COR-L47 (cell line): ENCODE measurements at places on chromosomes 2 and 18.

GRCh38 chr2:38386821-38387220 lies 9.7 kb upstream of the ATL2 start:
- DNase-seq: no peak

GRCh38 chr2:113963965-113964364 lies 74.1 kb downstream of the ACTR3 start:
- no peak for DNase-seq

DNA sequence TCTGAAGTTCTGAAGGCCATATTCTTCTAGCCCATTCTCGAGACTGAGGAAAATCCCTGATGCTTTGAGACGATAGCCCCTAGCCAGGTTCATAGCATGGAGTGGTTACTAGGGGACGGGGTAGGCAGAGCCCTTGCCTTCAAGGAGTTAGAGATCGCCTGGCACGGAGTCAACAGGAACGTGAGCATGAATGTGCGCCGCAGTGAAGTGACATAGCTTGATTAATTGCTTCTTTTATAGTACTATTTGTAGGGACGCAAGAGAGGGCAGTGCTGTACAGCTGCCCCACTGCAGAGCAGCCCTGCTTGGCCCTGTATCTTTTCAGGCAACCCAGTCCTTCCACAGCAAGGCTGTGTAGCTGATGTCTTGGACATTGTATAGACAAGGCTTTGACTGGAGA lies 26.2 kb downstream of the HRH4 start:
- no peak for DNase-seq

GRCh38 chr2:166158546-166158945 lies 30.7 kb upstream of the SCN1A start:
- no peak for DNase-seq

- no peak for DNase-seq
These were observed 9.4 kb upstream of the GALNT14 start for GRCh38 chr2:31147645-31148044.

DNA sequence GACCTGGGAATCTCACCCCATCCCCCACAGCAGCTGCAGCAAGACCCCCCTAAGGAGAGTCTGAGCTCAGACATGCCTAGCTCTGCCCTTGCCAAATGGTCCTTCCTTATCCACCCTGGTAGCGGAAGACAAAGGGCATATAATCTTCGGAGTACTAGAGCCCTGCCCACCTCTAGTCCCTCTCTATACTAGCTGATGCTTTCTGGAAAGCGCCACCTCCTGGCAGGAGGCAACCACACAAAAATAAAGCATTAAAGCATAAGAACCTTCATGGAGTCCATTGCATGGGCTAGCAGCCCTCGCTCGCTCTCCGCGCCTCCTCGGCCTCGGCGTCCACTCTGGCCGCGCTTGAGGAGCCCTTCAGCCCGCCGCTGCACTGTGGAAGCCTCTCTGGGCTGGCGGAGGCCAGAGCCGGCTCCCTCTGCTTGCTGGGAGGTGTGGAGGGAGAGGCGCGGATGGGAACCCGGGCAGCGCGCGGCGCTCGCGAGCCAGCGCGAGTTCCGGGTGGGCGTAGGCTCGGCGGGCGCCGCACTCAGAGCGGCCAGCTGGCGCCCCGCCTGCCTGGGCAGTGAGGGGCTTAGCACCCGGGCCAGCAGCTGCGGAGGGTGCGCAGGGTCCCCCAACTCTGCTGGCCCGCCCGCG lies 941.2 kb downstream of the SUCLG1 start:
- no peak for DNase-seq

DNA sequence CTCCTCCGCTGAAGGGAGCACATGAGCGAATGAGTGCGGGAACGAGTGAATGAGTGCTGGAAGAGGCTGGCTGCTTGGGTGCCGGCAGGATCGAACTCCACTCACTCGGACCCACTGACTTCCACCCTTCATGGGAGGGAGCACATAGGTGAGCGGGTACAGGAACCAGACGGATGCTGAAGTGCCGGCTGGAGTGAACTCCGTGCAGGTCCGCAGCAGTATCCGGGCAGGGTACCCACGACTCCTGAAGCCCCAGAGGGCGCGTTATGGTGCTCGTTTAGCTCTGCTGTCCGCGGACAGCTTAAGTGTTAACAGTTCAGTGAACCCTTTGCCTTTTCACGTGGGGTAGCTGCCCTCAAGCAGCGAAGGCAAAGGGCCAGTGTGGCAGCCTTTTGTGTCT lies 23.2 kb downstream of the RPRM start:
- DNase-seq: no peak

DNA sequence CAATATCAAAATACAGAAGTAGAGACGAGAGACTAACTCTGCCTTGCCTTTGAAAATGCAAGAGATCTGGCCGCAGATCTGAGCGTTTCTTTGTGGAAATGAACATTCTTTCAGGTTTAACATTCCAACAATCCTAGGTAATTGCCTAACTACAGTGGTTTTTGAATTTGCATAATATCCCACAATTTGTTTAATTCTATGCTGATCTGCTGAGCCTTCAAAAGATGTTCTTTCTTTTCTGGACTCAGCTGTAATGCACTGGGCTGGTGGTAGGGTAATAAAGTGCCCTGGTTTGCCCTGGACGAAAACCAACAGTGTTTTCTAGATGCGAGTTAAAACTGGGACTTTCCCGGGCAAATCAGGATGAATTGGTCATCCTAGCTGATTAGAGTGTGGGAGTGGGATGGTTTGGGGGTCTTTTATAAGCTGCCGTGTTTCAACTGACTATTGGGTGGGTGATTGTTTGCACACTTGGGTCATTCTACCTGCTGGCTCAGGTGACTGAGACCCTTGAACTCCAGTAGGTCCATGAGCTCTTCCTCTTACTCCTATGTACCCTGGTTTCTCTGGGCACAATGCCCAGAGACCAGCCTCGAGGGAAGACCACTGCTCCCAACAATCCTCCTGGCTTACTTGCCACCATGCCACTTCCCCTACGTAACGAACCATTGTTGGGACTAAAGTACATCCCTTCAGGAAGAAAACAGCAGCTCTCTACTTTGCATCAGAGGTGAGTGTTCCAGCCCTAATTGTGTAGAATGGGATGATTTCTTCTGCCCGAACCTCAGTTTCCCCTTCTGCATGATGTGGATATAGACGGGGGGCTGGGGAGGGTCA lies 3.4 kb upstream of the PAX8 start:
- DNase-seq: no peak

GRCh38 chr2:232927032-232927792 lies 57.1 kb downstream of the SNORC start:
- DNase-seq: no peak

GRCh38 chr18:44938720-44939665 lies 258.3 kb downstream of the SETBP1 start:
- DNase-seq: no peak

DNA sequence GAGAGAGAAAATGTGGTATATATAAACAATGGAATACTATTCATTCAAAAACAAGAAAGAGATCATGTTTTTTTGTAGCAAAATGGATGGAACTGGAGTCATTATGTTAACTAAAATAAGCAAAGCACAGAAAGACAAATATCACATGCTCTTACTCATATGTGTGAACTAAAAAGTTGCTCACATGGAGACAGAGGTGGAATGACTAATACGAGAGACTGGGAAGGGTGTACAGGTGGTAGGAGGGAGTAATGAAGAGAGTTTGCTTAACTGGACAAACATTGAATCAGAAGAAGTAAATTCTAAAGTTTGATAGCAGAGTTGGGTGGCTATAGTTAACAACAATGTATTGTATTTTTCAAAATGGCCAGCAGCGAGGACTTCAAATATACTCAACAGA lies 1080.7 kb upstream of the CHAC2 start:
- no peak for DNase-seq

- DNase-seq: no peak
These were observed 62.6 kb downstream of the COL5A2 start for GRCh38 chr2:189116979-189117378.

DNA sequence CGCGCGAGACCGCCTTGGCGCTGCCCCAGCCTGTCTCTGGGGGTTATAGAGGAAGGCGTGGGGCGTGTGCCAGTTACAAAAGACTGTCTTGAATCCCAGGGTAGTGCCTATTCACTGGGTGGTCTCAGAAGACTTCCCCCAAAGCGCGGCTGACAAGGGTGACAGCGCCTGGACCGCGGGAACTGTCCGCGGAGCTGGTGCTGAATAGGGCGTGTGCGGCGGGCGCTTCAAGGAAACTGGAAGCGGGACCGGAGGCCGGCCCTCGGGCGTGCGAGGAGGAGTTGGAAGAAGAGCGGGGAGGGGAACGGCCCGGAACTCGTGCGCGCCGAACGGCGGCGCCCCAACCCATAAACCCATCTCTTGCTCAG lies 2.3 kb downstream of the EGR4 start:
- DNase-seq: no peak

- no peak for DNase-seq
These were observed 912 bp upstream of the FBXO11 start for GRCh38 chr2:47907039-47907781.

GRCh38 chr2:86158286-86158685 lies 37.0 kb downstream of the IMMT start:
- no peak for DNase-seq

GRCh38 chr2:103335403-103335802 lies 573.6 kb downstream of the TMEM182 start:
- DNase-seq: no peak

DNA sequence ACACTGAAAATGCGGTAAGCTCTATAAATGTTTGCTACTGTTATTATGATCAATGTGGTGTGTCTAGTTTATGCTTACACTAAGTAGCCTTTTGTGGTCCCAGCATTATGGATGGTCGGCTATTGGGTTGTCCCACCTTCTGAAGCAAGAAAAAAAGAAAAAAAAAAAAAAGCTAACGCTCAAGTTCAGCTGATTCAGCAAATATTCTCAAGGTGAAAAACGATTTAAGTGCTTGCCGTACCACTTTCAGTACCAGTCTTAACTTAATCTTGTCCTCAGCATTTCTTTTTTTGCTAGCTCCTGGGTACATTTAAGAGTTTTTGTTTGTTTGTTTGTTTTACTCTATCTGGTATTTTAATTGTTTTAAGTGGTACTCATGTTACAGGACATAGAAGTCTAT lies 87.5 kb downstream of the MBD5 start:
- DNase-seq: no peak

DNA sequence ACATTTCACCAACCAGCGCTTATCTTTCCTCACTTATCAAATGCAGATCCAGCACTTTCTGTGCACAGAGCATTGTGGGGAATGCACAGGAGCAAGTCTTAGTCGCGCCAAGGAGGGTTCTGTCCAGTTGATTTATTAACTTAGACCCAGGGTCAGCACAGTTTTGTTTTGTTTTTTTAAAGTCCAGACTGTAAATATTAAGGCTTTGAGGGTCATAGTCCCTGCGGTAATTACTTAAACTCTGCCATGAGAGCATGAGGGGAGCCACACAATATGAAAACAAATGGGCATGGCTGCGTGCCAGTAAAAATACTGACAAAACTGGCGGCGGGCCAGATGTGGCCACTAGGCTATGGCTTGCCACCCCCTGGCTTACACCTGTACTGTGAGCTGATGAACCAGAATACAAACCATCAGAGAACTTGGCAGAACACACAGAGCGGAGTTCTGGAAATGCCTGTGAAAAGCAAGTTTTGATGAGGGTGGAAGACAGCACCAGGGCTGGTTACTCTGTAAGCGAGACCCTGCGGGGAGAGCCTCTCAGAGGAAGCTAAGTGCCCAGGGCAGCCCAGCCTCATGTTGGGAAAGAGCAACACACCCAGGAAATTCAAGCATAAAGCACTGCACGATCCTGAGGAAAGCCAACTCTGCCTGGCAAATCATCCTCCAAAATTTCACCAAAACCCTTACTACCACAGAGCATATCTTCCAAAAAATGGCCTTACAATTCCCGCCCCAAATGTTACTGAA lies 43.6 kb downstream of the L3MBTL4 start:
- peak; percentile 99 for DNase-seq

- no peak for DNase-seq
These were observed 684.0 kb downstream of the DSC3 start for GRCh38 chr18:30358555-30358954.

DNA sequence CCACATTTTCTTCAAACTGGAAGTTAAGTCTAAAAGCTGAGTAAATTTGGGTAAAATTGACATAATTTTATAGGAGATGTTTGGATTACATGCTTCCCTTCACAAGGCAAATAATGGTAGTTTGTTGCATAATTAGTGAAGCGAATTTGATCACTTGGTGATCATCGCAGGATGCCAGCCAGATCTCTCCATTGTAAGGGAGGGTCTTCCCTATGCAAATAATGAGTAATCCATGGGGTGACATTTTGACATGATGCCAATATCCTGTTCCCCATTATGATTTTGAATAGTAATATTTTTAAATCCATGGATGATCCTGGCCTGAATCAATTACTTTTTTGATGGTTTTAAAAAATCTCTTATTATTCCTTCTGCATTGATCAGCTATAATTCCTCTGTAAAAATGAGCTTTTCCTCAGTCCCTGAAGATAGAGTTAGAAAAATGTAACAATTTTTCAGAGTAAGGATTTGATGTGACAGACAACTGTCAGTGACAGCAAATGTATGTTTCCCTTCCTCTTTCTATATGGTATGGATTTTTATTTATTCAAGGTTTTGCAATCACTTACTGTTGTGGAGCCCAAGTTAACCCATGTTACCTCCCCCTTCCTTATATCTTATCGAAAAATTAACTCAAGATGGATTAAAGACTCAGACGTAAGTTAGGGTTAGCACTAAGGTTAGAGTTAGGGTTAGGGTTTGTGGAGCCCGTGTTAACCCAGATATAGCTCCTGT lies 21.4 kb downstream of the CCL20 start:
- DNase-seq: no peak

DNA sequence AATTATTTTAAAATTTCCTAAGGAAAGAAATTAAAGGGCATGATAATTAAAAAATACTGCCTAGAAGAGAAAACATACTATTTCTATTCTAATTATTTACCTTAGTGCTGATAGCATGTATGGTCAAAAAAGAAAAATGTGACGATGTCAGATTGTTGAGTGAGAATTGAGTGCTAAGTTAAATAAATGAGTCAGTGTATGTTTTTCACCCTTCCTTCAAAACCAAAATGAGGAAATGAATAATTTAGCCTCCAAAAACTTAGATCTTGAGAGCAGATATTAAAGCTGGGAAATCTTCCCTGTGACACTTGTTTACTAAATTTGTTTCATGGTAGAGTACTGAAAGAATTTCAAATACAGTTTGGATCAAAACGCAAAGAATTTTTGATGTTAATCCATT lies 58.6 kb upstream of the NYAP2 start:
- DNase-seq: no peak

GRCh38 chr2:101731221-101732054 lies 33.9 kb downstream of the MAP4K4 start:
- DNase-seq: no peak

DNA sequence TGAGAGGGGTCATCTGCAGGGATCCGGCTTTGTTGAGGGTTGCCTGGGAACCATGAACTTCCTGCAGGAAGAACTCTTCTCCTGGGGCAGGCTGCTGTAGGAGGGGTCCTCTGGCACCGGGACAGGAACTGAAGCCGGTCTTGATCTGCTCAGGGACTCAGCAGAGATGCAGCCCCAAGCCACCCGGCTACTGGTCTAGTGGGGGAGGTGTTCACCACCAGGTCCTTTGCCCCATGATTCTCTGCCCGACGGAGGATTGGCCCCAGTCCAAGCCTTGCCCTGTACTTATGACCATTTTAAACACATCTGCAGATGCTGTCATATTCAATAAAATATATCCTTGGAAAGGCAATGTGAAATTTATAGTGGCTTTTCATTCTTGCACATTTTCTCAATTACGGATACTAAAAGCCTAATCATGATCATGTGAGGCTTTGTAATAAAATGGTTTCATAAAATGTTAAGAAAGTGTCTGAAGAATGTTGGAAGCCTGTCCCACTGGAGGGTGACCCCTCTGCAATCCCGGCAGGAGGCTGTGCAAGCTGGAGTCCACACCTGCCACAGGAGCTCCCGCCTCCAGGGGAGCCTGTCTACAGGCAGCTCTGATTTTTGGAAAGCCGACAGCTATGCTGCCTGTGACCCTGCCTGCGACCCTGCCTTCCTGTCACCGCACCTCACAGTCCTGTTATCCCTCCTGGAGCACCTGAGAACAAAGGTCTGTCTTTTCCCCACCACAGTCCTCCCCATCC lies 98.8 kb upstream of the TAF1B start:
- no peak for DNase-seq
